ENCODE measurements at places on chromosomes 1 and 21.

DNA sequence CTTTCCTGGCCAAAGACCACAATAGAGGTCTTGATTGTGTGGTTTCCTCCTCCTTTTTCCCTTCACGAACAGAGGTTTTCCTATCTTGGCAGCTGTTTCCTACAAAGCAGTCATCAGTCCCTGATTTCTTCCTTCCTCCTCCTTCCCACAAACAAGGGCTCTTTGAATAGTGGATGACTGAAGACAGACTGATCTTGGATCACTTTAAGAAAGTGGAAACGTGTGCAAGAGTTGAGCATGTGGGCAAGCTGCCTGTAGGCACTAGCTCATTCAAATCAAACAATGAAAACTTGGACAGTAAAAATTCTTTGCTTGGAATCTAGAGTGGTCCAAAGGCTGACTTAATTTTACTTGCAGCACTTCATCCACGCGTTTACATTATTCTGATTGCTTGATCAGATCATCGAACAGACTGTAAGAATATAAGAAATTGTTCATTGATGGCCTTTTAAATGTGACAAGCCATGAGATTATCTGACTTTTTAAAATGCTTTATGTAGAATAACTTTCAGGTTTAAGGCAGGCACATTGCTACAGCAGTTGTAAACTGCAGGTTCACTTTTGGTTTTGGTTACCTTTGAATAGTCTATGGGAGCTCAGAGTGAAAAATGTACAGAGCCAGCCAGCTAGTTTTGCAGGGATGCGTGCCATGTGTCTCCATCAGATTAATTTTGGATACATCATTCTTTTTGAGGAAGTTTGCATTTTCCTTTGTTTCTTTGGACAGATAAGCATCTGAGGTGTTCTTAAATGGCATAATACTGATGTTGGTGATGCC lies 34.4 kb downstream of the ADGRL2 start:
- no peak for DNase-seq

DNA sequence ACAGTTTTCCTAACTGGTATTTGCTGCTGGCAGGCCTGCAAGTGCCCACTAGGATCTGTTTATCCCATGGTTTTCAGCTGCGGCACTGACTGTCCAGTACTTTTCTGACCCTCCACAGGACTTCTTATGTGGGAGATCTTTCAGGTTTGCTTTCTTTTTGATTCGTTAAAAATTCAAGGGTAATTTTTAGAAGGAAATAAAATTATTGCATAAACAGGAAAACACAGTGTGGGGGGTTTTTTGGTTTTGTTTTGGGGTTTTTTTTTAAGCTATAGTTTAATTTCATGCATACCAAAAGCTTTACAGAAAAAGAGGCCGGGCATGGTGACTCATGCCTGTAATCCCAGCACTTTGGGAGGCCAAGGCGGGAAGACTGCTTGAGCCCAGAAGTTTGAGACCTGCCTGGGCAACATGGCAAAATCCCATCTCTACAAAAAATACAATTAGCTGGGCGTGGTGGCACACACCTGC lies 3.6 kb downstream of the NIBAN1 start:
- no peak for DNase-seq

DNA sequence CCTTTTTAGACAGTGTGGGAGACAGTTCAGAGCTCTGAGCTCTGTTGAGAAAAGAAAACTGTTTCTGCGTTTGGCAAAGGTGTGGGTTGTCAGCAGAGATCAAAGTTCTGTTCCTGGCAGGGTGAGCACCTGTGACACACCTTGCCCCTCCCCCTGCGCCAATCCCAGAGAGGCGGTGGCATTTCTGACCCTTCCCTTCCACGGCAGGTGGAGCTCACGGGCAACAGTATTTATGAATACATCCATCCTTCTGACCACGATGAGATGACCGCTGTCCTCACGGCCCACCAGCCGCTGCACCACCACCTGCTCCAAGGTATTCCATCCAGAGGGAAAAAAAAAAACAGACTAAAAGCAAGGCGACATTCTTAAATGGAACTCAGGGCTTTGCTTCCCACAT lies 20.7 kb downstream of the SIM2 start:
- DNase-seq, result no peak

- DNase-seq, result no peak
Observed at GRCh38 chr1:82819234-82819633, 1018.5 kb downstream of the ADGRL2 start.

GRCh38 chr1:195941795-195942194 lies 666.4 kb downstream of the KCNT2 start:
- DNase-seq, result no peak

DNA sequence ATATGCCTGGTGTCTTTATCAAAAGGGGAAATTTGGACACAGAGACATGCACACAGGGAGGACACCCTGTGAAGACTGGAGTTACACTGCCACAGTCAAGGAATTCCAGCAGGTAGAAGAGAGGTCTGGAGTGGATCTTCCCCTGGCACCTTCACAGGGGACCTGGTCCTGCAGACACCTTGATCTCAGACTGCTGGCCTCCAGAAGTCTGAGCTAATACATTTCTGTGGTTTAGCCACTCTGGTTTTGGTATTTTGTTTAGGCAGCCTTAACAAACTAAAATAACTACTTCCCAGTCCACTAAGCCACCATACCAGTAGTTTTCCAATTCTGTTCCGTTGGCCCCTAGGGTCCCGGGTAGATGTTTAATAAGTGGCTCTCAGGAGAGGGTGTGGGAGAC lies 164.7 kb downstream of the SETD4 start:
- no peak for DNase-seq

GRCh38 chr1:225617956-225618355 lies 35.0 kb downstream of the ENAH start:
- no peak for DNase-seq

DNA sequence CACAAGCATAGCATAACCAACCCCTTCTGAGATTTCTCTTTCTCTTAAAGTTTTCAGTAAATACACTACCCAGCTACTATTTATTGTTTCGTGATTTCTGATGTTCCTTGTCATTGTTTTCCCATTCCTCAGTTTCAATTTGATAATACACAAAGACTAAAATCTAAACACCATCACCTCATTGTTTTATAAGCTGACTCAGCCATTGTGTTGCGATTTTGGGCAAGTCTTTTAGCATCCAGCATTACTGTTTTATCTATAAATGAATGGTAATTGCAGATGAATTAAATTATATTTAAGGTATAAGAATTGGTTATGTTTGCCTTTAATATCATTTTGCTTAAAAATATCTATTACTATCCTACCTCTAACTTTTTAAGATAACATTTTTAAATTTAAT lies 1308.5 kb downstream of the PLA2G4A start:
- DNase-seq, result no peak

DNA sequence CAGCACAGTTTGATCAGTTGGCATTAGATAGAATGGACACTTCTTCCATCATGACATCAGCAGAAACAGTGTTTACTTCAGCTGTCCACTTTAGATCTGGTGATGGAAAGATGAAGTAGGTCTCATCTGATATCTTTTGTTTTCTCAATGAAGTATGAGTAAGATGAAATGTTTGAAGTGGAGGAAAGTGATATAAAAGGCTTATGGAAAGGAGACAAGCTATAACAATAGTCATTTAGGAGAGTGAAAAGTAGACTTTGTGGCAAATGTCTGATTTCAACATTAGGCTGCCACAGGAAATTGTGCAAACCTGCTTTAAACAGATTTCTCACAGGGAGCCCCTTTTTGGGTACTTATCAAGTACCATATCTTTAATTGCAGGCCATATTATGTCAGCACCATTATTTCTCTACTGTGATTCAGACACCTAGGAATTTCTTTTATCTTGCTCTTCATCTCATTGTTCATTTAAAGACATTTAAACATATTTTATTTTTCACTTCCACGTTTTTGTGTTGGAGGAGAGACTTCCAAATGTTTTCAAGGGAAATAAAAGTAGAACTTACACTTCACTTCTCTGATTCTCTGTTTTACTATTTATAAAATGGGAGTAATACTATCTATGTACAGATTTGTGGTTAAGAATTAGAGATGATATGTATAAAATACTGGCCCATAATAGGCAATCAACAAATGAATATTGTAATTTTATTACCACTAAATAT lies 18.1 kb downstream of the PDC start:
- DNase-seq, result no peak

DNA sequence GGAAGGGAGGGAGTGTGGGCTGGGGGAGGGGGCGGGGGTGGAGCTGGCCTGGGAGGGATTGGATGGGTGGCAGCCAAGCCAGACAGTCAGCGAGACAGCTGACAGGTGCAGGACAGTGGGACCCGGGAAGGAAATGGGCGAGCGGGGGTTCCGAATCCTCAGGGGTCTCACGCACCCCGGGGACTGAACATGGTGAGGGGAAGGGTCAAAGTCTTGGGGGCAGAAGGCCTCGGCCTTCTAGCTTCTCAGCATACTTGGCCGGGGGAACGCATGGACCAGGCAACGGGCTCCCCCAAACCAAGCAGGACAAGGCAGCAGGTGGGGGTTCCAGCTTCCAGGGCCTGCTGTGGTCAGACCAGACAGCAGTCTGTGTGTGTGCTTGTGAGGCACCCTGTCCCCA lies 23.1 kb downstream of the CASZ1 start:
- no peak for DNase-seq

DNA sequence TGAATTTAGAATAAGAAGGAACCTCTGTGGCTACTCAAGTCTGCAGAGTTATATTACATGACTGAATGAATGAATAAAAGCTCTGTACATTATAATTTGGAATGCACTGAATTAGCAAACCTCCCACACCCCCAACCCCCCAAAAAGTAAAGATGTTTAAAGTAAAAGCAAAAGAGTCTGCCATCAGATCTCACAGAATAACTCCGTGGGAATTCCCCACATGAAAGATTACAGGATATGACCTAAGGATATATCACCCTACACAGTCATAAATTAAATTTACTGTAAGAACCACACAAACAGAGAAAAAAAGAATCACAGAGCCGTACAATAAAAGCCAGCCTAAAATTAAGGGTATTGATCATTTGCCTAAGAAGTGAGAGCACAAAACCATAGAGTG lies 587.3 kb downstream of the PTPRC start:
- DNase-seq, result no peak

DNA sequence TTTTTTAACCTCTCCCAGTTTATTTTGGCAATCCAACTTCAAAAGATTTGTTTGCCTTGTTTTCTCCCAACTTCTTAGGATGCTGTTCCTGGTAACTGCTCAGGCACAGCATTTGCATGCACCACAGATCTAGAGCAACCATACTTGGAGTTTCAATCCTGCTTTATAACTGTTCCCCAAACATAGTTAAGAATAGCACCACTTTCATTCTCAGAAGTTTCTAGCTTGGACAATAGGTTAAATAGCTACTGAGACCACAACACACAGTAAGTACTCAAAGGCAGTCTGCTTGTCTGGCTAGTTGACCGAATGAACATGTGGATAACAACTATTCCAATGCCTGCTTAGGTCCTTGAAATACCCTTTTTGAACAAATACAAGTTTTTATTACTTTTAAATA lies 76.8 kb downstream of the FOXJ3 start:
- DNase-seq, result no peak

- DNase-seq, result peak; percentile 11
Observed at GRCh38 chr1:75615613-75616435, 4.9 kb upstream of the SLC44A5 start.

DNA sequence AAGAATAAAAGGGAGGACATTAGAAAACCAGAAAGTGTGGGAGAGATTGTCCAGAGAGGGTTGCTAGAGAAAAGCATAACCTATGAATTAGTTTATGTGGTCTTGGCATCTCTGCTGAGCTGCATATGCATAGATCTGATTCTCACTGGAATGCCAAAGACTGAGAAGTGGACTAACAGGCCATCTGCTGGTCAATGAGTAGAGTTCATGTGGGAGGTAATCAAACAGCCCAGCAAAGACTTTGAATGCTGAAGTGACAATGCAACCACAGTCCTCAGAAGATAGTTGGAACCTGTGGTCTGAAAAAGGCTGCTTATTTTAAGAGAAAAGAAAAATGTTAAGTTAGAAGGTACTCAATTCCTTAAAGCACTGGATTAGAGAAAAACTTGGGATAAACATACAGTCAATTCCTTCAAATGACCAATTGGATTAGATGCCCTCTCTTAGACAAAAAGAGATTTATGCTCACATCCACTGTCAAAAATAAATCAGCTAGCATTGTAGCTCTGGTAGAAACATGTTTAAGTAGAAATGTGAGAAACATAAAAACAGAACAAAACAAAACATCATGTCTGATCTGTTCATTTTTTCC lies 382.8 kb downstream of the AMY1C start:
- peak; percentile 5 for DNase-seq

DNA sequence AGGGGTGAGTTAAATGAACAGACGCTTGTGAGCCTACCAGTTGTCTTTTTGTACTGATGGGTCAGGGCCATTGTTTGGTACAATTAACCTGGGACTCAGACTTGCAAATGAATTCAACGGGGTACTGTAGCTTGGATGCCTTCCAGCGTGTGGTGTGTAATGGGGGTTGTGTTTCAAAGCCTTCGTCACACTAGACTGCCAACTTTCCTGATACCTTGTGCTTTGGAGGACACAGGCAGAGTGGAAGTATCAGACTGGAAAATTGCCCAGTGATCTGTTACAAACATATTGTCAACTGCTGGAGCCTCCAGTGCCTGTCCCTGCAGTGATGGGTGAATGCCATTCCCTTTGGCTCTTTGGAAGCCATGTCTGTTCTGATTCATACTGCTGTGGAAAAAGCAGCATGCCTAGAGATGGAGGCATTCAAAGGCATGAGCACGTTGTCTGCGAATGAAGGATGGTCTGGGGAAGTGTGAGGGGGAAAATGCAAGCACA lies 384.5 kb downstream of the LMX1A start:
- DNase-seq, result no peak

GRCh38 chr21:45285266-45285931 lies 2.3 kb downstream of the POFUT2 start:
- DNase-seq, result no peak

- DNase-seq, result no peak
Observed at GRCh38 chr1:213783893-213784292, 203.9 kb upstream of the PROX1 start.

DNA sequence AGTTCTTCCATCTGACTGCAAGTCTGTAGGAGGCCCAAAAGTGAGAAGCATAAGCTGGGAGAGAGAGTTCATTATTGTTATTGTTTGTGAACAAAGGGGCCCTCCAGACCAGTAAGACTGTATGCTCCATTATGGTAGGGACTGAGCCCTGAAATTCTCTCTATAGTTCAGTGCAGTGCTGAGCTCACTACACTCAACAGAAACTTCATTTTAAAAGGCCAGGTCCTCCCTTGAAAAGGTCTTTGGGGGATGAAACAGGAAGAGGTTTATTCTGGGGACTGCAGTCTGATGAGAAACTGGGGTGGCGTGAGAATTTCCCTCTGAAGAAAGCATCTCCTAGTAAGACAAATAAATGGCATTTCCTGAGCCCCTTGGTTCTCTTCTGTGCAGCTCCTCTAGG lies 5.5 kb upstream of the GATAD2B start:
- DNase-seq, result no peak

DNA sequence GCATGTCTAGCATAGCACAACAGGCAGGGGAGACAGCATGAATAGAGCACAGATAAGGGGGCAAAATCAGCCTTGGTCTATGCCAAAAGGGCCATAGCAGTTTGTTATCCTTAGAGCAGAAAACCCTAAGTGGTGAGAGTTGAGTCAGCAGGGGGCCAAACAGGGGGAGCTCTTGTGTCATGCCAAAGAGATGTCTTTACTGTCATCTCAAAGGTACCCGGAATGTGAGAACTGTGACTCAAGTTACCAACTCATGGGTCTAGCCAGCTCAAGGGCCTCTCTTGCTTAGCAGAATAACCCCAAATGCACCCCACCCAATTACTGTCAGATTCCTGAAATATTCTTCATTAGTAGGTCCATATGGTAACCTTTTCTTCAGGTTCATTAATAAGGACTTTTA lies 45.9 kb upstream of the NRDC start:
- no peak for DNase-seq

All from RPMI8226 (cell line).